Stimulated activated naive CD4-positive, alpha-beta T cell treated with Interleukin-2 at 50 U/mL for 16 hours (primary cell): ENCODE measurements at places on chromosomes 16 and 17.

DNA sequence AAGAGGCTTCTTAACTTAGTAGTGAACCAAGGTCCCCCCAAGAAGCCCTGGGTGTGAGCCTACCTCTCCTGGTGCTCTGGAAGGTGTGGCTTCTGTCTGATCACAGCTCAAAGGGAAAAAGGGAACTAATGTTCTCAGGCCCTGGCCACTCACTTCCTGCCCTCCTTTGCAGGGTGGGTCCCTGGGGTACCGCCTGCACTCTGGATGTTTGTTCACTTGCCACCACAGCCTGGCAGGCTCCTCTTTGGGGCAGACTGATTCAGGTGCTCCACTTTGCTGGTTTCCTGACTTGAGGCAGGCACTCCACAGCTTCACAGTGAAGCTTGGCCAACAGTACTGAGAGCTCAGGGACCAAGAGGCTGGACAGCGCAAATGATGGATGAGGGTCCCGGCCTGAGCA, 5.9 kb upstream of the MYO15A start:
- no peak for DNase-seq

DNA sequence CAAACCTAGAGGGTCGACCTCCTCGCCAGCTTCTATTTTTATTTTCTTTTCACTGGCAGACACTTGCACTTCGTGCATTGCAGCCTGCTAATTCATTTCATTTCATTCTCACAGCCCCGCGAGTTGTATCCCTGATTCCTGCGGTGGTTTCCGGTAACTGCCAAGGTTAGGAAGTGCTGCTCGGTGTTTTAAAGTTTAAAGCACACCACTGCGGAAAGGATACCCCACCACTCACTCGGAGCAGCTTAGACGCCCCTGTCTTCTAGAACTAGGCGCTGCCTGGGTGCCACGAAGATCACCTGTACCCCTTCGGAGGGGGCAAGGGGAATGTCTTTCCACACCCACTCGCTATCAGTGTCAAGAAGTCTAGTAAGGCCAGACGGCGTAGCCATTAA, 509 bp downstream of the CNEP1R1 start:
- DNase-seq = peak; percentile 15

DNA sequence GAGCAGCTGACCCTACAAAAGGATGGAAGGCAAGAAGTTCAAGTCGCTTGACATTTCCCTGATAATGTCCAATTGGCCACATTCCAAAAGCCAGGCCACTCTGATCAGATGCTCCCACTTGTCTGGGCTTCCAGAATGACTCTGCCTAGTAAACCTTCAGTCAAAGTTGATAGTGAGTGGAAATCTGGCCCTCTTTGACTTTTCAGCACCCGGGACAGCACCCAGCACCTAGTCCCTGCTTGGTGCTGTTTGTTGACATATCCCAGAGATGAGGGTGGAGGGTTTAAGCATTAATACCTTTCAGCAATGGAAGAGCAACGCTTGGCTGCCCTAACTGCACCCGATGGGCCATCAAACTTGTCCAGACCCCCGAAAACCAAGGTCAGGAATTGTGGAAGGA, 131.3 kb downstream of the AIPL1 start:
- no peak for DNase-seq

GRCh38 chr17:67573987-67574657, 143.6 kb upstream of the NOL11 start:
- no peak for DNase-seq

DNA sequence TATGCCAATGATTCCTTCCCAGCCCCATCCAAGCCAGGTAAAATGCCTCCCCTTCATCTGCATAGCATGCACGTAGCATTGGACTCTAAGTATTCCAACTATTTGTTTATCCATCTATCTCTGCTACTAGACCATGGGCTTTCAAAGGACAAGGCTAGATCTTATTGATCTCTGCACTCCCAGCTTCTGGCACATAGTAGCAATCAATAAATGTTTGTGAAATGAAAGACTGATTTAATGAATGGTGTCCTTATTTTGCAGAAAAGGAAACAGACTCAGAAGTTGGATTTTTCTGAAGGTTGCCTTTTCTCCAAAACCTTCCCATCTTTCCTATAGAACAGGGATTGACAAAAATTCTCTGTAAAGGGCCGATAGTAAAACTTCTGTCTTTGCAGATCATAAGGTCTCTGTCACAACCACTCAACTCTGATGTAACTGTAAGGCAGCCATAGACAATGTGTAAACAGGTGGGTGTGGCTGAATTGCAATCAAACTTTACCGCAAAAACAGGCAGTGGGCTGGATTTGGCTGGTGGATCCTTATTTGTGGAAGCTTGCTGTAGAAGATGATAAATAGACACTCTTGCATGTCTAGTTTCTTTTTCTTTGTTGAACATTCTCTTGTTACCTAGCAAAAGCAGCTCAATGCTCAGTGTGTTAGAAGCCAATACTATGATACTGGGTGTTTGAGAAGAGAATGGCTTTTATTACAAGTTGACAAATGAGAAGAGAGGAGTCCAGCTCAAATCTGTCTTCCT, 7.6 kb upstream of the CMTR2 start:
- no peak for DNase-seq

DNA sequence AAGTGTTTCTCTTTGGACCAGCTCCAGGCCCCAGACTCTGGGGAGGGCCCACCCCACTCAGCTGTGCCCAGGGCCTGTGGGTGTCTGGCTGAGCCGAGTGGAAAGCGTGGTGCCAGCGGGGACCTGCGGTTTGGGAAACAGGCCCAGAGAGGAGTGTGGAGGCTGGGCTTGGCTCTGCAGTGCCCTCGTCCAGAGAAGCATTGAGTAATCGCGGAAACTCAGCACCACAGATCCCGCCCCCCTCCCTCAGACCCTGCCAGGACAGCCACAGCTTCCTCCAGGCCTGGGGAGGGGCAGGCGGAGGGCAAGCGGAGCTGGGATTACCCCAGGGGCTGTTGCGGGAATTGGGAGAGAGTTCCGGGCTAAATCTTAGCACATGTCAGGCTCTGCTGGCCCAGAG, 14.6 kb upstream of the PITPNA start:
- no peak for DNase-seq

DNA sequence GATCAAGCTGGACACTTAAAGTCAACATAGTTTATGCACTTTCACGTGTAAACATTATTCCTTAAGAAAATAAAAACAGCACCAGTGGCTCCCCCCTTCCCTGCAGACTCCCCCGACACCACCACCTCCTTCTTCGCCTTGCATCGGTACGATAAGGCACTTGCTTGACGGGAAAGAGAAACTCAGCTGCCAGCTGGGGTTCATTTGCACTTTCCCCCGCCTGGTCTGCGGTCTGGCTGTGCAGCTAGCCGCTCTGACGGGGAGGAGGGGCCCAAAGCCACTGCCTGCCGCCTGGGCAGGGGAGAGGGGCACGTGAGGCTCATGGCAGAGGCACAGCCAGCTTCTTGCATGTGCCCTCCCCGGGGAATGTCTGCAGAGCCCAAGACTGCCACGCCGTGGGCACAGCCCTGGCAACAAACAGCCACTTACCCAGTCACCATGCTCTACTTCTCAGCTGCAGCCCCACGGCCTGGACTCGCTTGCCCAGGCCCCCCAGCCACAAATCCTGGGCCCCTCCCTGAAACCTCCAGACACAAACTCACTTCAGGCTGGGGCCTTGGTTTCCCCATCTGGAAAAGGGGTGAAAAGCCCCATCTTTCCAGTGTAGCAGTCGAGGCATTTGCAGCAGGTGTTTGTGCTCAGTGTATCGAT, 16.5 kb upstream of the PRM1 start:
- DNase-seq = peak; percentile 57

DNA sequence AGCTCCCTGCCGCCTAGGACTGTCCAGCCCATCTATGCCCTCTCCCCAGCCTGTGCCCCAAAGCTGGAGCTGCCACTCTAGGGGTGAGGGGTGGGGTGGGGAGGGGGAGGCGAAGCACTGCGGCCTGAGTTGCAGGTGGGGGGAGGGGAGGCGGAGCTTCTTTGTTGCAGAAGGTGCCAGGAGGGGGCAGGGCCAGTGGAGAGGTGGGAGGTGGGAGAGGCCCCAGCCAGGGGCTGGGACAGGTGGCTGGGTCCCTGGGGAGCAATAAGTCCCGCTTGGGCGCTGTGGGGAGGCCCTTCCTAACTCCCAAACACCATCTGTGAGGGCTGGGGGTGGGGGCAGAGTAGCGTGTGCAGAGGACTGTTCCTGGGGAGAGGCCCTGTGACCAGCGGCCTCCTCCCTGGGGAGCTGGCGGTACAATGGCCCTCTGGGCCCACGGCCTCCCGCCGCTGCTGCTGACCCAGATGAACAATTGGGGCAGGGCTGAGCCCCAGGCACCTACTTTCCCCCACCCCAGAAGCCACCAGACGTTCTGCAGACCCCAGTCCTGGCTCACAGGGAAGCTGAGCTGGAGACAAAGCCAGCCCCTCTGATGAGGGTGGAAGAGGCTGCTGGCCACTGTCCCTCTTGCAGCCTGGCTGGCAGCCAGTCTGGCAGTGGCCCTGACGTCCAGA, 2.2 kb upstream of the NTN3 start:
- DNase-seq = no peak

DNA sequence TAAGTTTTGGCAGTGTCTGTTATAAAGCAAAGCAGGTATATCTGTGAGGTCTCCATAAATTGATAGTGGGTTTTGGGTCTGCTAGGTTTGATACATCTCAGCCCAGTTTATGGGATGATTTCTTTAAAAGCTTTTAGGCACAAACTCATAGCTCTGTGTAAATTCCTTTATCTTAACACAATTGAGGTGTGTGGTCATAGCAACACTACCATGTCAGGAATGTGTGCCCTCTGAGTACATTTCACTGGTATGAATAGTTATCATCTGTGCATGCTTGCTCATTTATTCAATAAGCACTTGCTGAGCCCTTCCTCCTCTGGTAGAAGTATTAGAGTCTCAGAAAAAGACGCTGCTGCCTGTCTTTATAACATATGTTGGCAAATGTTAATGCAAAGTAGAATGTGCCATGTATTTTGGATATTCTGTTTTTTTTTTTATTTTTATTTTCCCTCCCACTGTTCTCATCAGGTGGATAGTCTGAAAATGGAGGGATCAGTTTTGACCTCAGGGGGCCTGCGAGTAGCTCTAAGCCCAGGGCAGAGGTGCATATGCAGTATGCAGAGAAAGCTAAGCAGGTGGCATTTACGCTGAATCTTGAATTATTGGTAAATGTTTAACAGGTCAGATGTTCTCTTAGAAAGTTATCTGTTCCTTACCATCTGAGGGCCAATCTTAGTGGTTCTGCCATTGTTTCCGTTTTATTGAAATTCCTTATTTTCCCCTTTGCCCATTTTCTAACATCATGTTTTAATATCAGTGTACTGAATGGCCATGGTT, 90.7 kb downstream of the WNT3 start:
- no peak for DNase-seq

DNA sequence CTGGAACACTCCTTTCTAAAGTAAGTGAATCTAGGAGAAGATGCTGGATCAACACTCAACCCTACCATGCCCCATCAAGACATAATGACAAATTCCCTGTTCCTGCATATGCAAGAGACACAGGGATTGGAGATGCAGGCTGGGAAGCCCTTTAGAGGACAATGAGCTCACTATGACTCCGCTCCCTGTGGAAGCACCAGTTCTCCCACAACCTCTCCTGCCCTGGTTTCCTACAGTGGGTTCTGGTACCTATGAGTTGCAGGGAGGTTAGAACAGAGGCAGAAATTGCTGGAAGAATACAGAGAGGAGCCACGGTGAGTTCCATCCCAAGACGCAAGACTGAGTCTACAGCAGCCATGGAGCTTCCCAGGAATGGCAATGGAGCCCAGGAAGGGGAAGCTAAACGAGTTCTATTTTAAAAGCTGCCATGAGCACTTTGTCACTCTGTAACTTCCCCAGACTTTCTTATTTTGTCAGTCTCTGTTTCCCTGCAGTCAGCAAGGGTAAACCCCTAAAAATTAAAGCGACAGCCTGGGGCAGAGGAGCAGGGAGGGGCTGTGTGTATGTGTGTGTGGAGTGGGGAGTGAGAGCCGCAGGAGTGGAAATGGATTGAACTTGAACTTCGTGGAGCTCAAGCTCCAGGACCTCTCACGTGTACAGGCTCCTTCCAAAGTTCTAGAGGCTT, 42.3 kb upstream of the PIK3R6 start:
- no peak for DNase-seq
